Activated naive CD4-positive, alpha-beta T cell treated with anti-CD3 and anti-CD28 coated beads, Interleukin-2, amount 50 U/mL, for 16 hours (primary cell): ENCODE measurements at places on chromosomes 2 and 18.

- no peak for DNase-seq
These were observed 117.3 kb downstream of the TTC27 start for GRCh38 chr2:32745191-32745590.

DNA sequence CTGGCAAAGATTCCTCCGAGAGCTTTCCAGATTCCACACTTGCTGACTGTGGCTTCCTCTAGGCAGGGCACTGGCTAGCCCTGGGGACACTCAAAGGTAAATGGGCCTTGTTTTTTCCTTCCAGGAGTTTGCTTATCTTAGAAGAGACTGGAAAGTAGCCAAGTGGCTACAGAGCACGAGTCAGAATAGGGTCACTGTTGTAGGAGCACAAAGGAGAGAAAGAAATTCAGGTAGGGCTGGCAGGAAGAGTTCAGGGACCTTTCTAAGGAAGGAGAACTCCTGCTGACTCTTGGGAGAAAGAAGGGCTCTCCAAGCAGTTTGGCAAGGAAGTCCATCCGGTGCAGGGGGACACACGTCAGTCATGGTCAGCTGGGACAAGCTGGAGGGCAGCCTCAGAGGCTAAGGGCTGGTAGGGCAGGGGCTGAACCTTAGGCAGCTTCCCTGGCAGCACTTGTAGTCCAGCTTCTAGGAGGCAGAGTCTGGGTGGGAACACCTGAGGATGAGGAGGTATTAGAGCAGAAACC is 39.5 kb downstream of the NIFK start:
- no peak for DNase-seq

DNA sequence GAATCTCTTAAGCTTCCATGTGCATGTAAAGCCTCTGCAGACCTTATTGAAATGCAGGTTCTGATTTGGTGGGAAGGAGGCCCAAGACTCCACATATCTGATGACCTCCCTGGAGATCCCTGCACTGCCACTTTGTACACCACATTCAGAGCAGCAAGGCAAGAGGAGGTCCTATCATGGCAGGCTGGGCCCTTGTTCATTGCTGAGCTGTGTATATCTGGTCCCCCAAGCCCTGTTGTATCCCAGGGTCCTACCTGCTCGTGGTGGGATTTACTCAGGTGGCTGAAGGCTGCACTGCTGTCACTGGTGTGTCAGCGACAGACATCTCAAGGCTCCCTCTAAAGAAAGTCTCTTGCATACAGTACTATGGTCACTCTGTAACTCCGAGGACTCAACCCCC is 114.2 kb downstream of the ST6GAL2 start:
- DNase-seq: no peak

- DNase-seq: no peak
These were observed 7.9 kb downstream of the SOCS6 start for GRCh38 chr18:70296781-70297180.

DNA sequence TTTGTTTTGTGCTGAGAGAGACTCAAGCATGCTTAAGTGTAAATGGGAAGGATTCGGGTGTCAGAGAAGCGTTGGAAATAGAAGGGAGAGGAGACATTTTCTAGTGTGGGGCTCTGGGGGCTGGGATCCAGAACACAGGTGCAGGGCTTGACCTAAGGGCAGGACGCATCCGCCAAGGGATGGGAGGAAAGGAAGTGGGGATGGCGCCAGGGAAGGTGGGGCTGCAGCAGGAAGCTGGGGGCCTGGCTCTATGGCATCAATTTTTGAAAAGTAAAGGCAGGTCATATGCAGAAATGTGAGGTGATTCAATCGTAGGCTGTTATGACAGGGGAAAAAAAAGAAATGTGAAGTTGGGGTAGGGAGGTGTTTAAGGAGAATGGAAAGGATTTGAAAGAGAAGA is 143.2 kb upstream of the SERTAD2 start:
- DNase-seq: no peak

GRCh38 chr18:12571630-12572029 is 86.3 kb downstream of the SPIRE1 start:
- no peak for DNase-seq

DNA sequence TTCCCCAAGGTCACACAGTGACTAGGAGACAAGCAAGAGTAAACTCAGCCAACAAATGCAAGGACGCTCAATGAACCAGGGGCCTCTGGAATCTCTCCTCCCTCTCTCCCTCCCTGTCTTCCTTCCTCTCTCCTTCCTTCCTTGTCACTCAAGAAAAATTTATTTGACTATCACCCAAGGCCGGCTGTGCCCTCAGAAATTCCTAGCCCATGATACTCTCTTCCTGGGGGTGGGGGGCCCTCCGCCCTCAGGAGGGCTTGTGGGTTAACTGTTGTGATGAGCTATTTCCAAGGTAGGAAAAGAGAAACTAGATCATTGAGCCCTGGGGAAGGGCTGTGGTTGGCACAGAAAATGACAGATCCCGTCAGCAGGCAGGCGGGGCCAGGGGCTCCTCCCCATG is 21.7 kb downstream of the INHBB start:
- DNase-seq: no peak

GRCh38 chr2:71507476-71507875 is 54.1 kb downstream of the DYSF start:
- DNase-seq: no peak

DNA sequence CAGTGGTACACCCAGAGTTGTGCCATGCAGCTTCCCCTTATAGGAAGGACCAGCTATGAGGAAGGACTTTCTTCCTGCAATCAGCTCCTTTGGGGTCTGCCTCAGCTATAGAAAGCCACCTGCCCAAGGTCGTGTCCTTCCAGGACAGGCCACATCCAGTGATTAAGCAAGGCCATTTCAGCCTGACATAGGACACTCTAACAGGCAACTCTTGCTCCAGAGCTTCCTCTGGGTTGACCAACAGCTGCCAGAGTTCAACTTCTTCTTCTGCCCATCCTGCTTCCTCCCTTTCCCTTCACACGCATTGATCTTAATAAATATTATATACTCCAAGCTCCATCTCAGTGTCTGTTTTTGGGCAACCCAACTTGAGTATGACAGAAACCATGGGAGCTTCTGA is 12.8 kb downstream of the LRP2 start:
- no peak for DNase-seq

GRCh38 chr18:13390711-13391110 is 172.2 kb downstream of the LDLRAD4 start:
- no peak for DNase-seq

- DNase-seq: no peak
These were observed 180.6 kb downstream of the MREG start for GRCh38 chr2:215832791-215833190.

GRCh38 chr2:165539985-165540384 is 70.5 kb downstream of the CSRNP3 start:
- DNase-seq: no peak

DNA sequence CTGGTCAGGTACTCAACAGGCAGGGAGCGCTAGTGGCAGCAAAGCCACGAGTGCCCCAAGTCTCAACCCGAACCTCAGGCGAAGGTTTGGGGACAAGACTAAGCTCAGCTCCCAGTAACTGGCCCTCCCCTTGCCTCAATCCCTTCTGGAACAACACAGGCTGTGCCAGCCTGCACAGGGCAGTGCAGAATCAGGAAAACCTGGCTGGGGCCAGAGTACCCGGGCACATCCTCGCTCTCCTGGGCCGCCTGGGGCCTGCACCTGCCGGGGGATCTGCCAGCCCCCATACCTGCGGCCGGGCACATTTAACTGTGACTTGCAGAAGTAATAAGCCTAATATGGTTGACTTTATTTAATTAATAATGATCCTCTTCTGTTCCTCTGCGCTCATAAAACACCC is 60.6 kb downstream of the GBX2 start:
- DNase-seq: no peak

DNA sequence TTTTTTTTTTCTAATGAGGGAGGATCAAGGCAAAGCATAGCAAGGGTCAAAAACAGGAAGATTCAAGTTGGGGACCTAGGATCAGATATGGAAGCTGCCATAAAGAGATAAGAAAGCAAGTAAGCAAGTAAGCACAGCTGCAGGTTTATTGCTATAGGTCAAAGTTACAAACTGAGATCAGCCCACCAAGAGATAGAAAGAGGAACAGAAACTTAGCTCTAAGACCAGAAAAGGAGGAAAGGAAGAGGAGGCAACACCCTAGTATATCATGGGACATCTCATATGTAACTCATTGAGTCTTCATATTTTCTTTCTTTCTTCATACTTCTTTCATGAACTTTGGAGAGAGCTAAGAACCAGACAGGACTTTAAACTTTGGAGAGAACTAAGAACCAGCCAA is 295.9 kb upstream of the CRIM1 start:
- DNase-seq: no peak

DNA sequence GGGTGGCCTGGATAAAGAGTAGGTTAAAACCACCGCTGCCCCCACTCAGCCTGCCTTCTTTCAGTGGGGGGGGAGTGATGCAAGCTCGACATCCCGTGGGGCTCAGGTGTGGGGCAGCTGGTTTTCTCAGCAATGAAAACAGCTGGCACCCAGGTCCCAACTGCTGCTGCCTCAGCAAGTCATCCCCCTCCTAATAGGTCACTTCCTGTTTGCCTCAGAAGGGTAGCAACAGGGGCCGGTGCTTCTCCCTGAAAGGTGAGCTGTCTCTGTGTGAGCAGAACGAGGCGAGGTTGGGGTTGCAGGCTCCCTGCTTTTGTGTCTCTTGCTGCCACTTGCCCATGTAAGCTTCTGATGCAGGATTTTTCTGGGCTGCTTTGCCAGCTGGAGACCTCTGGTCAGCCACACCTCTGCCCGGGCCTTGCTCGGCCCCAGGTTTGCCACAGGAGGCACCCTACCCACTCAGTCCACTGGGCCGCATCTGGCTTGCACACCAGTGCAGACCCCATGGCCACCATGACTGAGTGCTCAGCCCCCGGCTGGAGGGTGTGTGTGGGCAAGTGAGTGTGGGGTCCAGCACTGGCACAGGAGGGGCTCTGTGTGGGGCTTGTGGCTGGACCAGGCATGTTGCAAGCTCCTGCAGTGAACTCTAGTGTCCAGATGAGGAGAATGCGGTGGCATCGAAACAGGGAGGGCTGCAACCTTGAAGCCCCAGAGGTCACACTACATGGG is 11.5 kb upstream of the ASB1 start:
- no peak for DNase-seq

DNA sequence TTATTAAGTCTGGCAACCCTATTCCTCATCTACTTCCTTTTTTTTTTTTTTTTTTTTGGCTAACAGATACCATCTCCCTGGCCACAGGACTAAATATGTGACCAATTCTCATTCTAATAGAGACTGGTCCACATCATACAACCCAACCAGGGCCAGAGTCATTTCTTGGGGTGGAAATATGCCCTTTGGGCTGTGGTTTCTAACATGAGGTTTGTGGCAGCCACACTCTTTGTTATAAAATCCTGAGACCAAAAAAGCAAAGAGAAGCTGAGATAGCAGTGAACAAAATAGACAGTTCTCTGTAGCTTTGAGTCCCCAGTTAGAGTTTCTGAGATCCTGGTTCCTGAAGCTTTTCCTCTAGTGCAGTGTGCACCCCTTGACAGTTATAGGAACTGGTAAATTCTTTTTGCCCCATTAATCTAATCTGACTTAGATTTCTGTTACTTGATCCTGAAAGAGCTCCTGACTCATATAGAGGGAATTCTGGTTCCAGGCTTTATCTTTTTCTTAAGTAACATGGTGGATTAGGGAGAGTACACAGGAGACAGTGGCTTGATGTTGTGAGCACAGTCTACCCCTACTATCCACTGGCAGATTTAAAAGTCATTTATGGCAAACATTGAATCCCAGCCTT is 86.8 kb downstream of the MAIP1 start:
- no peak for DNase-seq

- no peak for DNase-seq
These were observed 6.9 kb downstream of the STEAP3 start for GRCh38 chr2:119230219-119231185.

DNA sequence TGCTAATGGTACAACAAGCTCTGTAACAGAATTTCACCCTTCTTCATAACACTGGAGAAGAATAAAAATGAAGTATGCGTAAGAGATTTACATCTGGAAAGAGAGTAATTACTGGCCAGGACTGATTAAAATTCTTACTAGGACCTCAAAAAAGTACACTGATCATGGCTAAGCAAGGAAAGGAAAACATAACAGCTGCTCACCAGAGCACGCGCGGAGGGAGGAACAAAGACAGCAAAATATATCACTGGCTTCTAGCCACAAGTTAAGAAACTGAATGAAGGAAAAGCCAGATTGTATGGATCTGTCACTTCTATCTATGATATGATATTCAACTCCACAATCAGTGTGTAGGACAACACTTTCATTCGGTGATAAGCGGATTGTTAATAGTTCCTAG is 15.6 kb upstream of the CYTIP start:
- no peak for DNase-seq

DNA sequence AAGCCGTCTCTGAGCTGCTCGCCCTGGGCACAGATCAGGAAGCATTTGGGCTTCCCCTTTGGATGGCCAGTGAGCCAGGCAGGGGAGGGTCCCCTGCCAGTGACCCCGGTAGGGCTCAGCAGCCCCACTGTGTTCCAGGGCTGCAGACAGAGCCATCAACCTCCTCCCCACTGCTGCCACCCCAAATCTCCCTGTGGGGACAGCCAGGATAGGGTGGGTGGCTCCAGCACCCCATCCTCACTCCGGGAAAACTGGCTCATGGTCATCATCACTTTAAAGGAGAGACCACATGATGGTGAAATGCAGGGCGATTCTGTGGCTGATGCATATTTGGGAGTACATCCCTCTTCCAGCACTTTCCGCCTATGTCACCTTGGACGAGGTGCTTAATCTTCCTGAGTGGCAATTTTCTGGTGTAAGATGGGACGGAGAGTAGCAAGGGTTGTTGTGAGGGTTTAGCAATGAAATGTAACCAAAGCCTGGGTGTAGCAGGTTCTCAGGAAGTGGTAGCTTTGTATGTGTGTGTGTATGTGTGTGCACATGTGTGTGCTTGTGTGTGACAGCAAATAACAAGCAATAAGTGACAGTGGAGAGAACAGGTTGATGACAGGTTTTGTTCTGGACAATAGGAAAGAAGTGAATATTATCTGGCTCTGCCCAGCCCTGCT is 61.8 kb downstream of the ACAA2 start:
- no peak for DNase-seq

GRCh38 chr2:11406958-11407381 is 59.0 kb downstream of the E2F6 start:
- DNase-seq: no peak

- no peak for DNase-seq
These were observed 2.4 kb upstream of the MSGN1 start for GRCh38 chr2:17813742-17814473.

- DNase-seq: no peak
These were observed 145.5 kb downstream of the ACKR3 start for GRCh38 chr2:236715077-236715476.

- DNase-seq: no peak
These were observed 99.4 kb upstream of the RASGRP3 start for GRCh38 chr2:33377048-33377447.

DNA sequence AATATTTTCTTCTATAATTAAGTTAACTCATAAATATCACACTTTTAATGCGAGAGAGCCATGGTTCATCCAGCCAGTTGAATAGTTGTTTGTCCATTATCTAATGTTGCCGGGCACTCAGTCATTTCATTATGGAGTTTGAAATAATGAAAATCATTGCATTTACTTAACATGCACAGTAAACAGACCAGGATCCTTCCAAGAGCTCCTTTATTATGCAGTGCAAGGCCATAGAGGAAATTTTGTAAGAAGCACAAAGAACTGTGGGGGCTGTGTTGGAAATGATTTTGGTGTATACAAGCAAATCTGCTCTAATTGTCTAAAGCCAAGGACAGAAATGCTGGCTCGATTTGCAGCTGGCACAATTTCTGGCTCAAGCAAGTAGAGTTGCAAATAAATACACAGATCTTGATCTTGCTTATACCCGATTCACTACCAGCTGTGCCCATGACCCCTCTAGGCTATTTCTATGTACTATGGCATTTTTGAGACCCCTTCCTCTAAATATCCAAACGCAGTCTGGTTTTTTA is 400.3 kb upstream of the HNRNPA3 start:
- no peak for DNase-seq
